Stimulated activated CD8-positive, alpha-beta memory T cell treated with anti-CD3 and anti-CD28 coated beads, Interleukin-4, amount 100 ng/mL, for 48 hours (primary cell): ENCODE measurements at places on chromosomes 1 and 21.

- DNase-seq = no peak
Measured at GRCh38 chr21:28751176-28751575, 241.5 kb downstream of the LTN1 start.

DNA sequence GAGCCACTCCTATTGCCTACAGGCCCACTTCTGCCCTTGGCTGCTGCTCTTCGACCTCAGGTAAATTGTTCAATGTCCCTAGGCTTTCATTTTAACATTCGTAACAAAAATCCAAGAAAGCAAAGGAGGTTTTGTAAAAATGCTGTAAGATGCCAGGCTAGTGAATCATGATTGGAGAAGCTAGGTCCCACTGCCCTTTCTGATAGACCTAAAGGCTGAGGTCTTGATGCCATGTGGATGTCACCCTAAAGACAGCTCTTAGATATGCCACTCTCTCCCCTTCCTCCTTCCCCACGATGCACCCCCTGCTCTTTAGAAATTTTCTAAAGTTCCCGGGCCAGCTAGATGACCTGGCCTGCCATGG lies 9.9 kb upstream of the TMEM39B start:
- no peak for DNase-seq

- DNase-seq = no peak
Measured at GRCh38 chr1:223670458-223671159, 5.1 kb upstream of the CAPN8 start.

DNA sequence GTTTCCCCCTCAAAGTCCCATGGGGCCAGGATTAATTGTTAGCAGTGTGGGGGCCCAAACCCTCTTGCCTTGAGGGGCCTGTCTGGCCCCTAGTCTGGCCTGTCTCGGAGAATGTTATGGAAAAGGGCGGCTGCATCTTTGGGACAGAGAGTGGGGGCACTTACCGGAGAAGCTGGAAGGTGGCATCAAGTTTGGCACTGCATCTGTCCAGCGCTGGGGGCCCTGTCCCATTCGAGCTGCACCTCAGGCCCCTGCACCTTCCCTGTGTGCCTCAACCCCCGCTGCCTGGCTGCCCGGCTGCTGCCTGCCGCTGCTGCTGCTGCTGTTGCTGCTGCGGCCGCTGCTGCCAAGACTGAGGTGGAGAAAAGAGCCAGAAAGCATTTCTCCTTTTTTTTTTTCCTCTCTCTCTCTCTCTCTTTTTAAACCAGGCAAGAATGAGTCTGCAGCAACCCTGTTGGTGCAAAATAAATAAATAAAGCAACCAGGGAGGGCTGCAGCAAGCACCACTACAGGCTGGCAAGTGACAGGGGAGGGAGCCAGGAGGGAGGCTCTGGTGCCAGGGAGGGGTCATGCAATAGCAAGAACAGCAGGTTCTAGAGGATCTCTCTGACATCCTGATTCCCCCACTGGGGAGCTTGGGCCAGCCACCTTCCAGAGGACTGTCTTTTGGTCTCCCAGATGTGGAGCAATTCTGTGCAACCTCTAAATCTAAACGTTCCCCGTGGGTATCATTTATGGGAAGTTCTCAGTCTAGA lies at the start of gene LINGO4:
TSS of gene LINGO4 (minus strand) at position 354 of the 755 bp plus-strand sequence. CDS start 2,715 bp downstream, outside the sequence.
- no peak for DNase-seq

DNA sequence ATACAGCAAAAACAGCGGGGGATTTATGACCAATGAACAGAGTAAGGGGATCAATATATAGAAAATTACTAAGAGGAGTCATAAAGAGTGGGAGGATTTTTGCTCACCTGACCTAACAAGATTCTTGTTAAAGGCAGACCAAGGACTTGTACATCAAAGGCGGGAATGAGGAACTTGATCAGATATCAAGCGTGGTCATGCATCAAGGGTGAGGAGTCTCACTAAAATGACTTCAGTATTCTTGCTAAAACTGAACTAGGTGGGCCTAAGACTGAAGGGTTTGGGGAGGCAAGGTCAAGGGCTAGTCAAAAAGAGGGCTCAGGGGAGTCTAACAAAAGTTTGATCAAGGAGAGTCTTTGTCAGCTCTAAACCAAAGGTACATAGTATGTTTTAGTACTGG lies 2.1 kb downstream of the MOV10 start:
- DNase-seq = no peak
